ENCODE measurements at places on chromosomes 1 and 21. TPM values are rescaled to one million over a fixed set of nuclear protein-coding genes. Genes with fewer than 3 reads are reported as not detected.

The KCTD3 gene
- total RNA-seq: 55.5 TPM

The RABGGTB gene
- 47.8 TPM for total RNA-seq

The KRTAP11-1 gene
- not detected for total RNA-seq

The CD160 gene
- total RNA-seq: not detected
